Activated T-cell treated with anti-CD3 and anti-CD28 coated beads for 48 hours (primary cell): ENCODE measurements at places on chromosomes 5 and 9.

GRCh38 chr5:5037674-5038073 lies 102.5 kb upstream of the ADAMTS16 start:
- no peak for DNase-seq

DNA sequence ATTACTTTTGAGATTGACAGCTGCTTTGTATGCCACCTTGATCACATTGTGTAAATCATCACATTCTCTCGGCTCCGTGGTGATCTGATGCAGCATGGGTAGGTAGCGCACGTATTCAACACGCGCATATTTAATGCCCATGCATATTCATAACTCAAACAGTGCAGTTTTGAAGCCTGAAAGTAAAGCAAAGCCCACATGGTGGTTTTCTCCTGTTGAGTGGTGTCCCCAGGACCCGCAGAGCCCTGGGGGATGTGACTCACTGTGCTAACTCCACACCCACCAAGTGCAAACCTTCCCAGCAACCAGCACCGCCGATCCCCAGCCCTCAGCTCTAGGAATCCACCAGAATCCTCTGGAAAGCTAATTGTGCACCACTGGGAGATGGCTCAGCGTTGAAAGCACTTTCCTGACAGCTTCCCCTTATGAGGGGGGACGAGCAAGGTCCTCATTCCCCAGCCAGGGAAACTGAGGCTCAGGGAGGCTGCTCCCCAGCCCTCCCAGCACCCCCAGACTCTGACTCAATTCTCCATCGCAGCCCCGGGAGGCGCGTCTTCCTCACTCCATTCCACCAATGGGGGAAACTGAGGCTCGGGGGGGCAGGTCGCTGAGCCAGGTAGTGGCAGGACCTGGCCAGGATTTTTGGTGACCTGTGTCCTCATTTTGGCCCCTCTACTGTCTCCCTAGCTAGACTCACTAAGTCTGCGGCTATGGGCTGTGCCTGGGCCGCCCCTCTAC lies 46.4 kb downstream of the SARDH start:
- DNase-seq = peak; percentile 41

DNA sequence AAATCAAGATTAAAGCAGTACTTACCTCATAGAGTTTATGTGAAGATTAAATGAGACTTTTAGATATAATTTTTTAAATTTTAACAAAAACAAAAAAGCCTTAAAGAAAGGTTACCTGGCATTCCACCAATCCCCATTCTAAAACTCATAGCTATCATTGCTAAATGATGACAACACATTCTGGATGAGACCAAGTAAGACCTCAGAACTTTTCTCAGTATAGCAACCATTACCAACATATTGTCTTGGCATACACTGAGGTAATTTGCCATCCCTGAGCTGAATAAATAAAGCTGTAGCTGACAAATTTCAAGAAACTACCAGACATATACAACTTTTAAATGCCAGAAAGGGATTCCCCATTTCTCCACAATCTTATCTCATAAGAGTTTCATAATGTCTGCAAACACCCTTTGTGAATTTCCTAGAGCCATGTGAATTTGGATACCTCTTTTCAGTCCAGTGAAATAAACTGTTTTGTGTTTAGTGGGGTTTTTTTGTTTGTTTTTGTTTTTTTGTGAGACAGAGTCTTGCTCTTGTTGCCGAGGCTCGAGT lies 29.5 kb downstream of the RANBP3L start:
- no peak for DNase-seq

GRCh38 chr5:137296213-137296781 lies 202.8 kb downstream of the SPOCK1 start:
- DNase-seq = no peak

GRCh38 chr5:130280528-130281217 lies 376.4 kb downstream of the CHSY3 start:
- no peak for DNase-seq

GRCh38 chr5:31047621-31048020 lies 145.9 kb upstream of the CDH6 start:
- no peak for DNase-seq

GRCh38 chr5:138660051-138660572 lies 84.9 kb upstream of the HSPA9 start:
- no peak for DNase-seq

- DNase-seq = no peak
These were observed 7.1 kb downstream of the POU4F3 start for GRCh38 chr5:146345578-146346366.

DNA sequence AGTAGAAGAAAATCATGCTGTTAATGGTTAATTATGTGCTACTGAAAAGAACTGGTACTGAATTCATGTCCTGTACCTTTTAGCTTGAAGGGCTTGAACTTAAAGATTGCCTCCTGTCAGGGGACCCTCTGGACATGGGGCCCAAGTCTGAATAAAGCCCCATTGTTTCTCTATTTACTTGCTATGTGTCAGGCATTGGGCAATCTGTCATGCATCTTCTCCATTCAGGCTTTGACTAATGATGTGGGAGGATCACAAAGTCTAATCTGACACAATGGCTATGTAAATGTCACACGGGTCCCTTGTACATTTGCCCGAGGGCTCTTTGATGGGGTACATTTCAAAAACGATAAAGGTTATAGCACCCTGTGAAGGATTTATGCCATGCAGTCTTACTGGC lies 64.0 kb upstream of the TUSC1 start:
- no peak for DNase-seq

DNA sequence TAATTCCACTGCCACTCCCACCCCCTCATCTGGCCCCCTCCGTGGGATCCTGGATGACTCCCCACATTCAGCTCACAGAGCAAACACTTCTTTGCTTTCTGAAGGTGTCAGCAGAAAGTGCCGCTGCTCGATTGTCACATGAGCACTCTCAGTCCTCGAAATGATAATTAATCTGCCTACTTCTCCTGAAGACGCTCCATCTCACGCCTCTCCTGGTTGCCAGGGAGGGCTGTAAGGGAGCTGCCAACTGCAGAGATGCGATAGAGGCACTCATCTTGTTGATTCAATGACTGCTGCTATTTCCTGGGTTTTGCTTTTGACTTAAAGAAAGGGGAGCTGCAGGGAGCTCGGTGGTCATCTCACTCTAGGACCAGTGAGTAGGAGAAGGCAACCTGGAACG lies 206.5 kb downstream of the DAB2IP start:
- no peak for DNase-seq

DNA sequence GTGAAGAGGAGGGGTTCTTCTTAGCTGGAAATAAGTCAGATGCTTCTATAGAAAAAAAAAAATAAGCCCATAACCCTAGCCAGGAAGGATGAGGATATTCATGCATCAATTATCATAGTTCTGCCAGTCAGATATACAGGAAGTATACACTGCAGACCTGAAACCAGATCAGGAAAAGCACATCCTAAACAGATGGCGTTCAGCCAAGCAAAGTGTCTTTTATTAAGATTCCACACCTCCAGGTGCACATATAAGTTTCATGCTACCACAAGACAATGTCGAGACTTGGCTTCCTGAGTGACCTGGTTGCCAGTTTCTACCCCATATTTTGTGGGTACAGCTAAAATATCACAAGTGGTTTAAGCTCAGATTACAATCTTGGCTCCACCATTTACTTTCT lies 108.3 kb downstream of the CETN3 start:
- DNase-seq = no peak

DNA sequence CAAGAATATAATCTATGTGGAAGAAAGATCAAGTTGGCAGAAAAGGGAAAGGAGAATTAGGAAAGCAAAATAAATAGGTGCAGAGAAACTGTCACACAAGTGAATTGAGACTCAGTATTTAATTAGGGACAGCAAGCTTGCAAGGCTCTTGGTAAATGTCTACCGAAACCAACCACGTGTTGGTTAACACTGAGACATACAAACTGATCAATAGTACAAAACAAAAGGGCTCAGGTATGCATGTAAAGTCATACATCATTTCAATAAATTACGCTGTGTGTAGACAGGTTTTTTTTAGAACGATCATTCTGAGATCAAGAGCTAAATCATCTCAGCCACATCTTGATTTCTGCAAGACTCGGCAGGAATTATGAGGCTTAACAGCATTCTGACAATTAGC lies 225.4 kb downstream of the EBF1 start:
- DNase-seq = no peak

DNA sequence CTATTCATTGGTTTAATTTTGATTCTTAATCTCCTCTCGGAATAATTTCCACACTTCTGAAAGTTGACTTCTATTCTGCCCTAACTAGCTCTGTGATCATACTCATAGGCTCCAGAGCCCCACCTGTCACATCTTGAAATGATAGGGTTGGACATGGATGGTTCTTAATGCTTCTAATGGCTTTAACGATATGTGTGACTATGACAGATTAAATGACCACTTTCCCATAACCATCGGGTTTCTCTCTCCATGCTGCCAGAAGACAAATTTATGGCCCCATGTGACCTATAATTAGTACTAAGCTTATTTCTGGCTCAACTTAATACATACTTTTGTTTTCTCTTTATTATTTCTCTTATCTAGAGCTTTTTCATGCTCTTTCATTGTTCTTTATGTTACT lies 251.1 kb upstream of the TUT7 start:
- DNase-seq = no peak

GRCh38 chr5:169547508-169547907 lies 36.1 kb upstream of the SPDL1 start:
- DNase-seq = no peak

DNA sequence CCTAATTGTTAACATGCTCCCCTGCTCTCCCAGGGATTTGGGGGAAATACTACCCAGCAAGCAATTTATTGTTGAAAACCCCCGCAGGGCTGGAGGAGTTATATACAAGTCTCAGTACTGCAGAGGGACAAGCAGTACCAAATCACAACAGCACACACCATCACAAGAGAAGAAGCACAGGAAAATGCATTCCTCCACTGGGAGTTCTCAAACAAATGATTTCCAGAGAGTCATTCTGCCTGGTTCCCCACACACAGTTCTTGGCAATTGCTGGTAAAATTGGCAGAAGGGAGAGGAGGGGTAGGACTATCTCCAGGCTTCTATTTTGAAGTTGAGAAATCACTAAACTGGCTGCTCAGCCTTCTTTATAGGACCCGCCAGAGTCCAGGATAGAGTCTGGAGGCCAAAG lies 16.8 kb downstream of the SIL1 start:
- no peak for DNase-seq

DNA sequence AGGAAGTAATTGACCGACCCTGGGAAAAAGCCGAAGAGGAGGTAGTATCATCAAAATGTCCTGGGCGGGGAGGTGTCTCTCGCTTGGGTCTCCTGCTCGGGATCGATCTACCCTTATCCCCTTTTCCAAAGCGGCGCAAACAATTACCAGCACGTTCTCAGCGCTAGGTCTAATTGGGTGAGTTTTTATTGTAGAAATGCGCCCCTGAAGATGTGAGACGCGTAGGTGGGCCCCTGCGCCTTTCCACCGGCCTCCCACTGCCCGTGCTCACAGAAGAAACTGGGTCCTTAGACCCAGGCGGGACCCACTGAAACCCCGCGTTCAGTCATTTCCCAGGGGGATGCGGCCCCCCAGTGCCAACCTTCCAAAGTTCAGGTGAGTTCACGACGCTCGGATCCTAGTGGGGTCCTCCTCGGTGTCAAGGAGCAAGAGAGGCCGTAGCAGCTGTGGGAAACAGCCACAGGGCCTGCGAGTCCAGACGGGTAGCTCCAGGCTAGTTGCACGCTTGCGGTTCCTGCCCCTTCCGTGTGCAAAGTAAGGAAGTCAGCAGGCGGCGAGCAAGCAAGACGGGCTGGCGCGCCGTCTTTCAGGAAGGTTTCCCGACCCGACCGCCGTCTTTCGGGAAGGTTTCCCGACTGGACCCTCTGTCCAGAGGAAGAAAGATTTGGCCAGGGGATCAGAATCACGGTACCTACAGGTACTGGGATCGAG lies 1.5 kb downstream of the SMIM32 start:
- DNase-seq = no peak

DNA sequence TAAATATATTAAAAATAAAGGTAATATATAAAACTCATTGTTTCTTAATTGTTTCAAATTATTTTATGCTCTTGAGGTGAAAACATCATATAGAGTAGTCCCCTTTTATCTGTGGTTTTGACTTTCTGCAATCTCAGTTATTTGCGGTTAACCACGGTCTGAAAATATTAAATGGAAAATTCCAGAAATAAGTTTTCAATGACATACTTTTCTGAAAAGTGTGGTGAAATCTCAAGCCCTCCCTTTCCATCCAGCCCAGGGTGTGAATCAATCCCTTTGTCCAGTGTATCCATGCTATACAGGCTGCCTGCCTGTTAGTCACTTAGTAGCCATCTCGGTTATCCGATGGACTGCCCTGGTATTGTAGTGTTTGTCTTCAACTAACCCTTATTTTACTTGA lies 546.7 kb upstream of the DMAC1 start:
- DNase-seq = no peak

DNA sequence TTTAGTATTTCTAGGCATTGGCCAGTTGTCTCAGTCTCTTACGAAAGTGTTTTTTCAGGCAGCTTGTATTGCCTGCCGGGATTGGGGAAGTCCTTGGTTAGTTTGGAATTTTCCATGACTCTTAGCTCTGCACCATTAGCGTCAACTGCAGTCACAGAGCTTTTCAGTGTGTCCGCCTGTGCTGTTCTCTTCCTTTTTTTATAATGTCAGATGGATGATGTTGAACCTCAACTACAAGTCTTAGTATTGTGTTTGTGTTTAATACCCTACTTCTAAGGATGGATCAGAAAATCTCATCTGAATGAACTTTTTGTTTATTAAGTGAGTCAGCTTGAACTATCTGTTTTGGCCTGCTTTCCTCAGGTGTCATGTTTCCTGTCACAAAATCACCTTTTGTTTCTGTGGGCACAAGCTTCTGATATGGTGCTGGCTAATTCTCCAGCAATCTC lies 33.1 kb downstream of the ATP6V0E1 start:
- DNase-seq = no peak
